ENCODE measurements at places on chromosomes 6 and 20.

- DNase-seq = no peak
Measured at GRCh38 chr20:32972181-32973076, 31.8 kb downstream of the SUN5 start.

DNA sequence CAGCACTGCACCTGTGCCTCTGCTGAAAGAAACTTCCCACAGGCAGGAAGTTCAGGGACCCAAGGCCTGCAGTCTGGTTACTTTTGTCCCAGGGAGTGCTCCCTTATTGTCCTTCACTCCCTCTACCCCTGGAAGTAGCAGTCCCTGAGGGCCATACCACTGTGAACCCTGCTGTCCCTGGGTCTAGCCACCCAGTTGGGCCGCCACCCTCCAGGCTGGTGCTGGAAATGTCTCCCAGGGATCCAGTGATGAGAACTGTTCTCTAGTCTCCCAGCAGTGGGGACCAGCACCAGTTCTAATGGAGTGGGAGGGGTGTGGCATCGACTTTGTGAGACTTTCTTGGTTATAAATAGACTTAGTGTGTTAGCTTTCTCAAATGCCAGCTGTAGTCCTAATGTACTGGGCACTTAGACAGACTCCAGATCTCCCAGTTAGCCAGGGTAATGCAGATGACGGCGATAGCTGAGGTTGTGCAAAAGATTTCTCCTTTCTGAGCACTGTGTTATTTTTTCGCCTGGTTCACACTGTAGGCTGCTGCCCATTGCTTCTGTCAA lies 462.5 kb downstream of the CDH26 start:
- DNase-seq = no peak

DNA sequence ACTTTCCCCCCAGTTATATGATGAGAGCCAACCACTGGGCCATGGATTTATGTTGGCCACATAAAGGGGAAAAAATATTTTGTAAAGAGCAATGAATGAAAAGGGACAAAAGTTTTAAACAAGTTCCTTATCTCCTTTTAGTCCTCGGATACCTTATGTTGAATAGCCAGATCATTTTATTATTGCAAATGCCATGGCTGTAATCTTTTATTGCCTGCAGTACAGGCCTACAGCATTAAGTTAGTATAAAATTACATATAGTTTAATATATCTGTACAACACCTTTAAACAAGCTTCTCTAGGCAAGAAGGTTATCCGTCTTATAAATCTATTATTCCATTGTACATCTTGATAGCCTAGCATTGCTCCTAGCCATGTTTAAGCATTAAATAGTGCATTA lies 93.9 kb upstream of the SLC35B3 start:
- no peak for DNase-seq

DNA sequence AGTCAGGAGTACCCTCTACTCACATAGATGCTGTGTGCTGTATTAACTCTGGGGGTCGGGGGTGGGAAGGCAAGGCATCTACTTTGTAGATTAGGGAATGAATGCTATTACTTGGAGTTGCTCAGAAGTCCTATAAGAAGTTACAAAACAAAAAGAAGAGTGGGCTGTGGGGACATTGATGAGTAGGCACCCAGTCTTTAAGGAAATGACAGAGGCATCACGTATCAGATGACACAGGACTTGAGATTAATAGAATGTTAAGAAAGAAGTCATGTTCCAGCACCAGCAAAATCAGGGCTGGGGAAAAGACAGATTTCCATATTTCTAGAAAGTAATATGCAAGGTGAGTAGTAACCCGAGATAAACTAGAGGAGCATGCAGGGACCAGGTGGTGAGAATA lies 19.0 kb upstream of the STXBP5 start:
- DNase-seq = no peak

DNA sequence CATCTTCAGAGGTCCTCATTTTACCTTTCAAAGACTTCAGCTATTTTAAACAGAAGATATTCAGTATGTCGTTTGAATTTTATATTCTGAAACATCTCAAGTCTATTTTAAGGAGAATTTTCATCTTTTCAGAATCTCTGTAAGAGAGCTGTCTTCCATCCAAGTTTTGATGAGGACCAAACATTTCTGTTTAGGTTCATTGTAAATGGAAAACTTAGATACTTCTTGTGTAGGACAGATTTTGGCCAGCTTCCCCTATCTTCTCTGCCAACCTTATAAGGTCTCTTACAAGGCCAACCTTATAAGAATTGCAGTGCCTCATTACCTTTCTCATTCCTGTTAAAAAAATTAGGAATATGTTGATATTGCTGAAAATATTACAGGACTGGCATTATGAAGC lies 88.1 kb downstream of the AKAP7 start:
- DNase-seq = no peak

DNA sequence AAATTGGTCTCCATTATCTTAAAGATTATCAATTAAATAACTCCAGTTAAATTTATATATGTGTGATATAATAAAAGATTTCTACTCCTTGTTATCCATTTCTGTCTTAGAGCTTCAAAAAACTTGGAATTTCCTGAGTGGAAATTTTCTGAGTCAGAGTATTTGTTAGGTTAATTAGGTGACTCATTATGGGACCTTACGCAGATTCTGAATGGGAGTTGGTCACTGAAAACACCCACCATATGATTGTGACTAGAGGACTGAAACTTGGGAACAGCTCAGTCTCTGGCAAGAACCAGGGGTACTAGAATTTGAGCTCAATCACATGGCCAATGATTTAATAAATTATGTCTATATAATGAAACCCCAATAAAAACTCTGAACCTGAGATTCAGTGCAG lies 125.4 kb upstream of the HMGCLL1 start:
- no peak for DNase-seq

DNA sequence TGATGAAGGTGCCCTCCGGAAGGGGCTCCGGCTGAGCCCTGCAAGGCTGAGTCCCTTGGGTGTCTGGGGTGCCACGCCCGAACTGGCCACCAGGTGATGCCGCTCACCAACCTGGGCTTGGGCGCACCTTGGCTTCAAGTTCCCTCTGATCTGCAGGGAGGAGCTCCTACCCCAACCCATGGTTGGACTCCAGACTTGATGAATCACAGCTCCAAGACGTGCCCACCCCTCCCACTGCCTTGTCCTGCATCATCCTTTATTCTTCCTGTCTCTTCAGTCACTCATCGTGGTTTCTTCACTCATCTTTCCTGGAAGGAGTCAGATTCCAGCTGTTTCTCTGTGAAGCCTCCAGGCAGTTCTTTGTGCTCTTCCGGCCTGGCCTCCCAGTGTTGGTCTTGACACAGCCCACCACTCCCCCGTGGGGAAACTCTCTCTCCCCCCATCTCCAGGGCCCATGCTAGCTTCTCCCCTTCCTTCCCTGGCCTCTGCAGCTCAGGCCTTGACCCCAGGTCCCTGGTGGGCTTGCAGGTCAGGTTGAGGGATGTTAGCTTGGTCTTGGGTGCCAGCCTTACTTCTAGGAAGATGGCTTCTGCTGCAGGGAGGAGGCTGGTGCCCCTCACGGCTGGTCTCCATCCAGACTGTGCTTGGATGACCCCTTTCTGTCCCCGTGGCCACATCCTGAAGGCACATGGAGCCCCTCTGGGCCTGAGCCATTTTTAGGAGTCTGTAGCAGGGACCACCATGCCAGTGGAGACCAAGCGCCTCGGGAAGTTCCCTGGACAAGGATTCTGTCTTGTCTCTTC lies 2.6 kb upstream of the ZBP1 start:
- no peak for DNase-seq

- no peak for DNase-seq
Measured at GRCh38 chr6:149065658-149066556, 251.6 kb upstream of the TAB2 start.

DNA sequence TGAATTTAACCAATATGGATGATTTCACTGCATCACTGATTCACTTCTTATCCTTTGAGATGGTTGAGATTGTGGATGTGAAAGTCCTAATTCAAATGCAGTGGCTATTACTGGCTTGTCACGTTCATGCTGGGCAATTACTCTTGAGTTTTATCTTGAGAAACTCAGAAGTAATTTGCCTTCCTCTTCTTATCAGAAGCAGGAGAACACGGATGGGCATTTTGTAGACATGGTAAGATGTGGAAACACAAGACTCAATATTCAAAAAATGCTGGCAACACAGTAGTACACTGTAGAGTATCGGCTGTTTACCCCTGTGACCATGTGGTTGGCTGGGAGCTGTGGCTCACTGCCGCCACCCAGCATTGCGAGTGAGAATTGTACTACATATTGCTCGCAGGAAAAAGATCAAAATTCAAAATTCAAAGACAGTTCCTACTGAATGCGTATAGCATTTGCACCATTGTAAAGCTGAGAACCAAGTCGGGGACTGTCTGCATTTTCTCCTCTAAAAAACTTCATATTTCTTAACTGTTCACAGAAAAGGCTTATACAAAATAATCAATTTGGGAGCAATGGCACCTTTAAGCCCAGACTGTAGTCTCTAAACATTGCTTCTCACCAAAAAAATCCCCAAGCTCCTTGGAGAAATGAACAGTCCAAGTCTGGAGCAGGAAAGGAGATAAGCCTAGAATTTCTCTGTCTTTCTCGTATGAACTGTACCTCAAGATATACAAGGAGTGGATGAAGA lies 61.9 kb upstream of the ELOVL5 start:
- DNase-seq = no peak

DNA sequence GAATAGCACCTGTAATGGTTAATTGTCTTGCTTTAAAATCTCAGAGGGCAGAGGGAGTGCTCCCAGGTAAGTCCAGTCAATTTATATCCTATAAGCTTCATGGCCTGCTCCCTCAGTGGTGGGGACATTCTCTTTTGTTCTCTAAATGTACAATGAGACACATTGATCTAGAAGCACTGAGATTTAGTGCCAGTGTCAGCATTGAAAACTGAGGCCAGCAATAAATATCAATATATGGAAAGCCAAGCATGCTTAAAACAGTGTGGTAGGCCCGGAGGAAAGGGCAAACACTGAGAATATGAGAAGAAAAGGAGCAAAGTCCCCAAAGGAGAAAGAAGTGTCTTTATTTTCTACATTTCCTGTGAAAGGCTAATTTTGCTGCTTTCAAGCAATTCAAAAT lies 68.4 kb upstream of the CCN2 start:
- DNase-seq = no peak

- DNase-seq = no peak
Measured at GRCh38 chr6:129901910-129902309, 40.8 kb upstream of the TMEM244 start.

GRCh38 chr6:48476257-48476656 lies 365.3 kb upstream of the PTCHD4 start:
- peak; percentile 4 for DNase-seq

DNA sequence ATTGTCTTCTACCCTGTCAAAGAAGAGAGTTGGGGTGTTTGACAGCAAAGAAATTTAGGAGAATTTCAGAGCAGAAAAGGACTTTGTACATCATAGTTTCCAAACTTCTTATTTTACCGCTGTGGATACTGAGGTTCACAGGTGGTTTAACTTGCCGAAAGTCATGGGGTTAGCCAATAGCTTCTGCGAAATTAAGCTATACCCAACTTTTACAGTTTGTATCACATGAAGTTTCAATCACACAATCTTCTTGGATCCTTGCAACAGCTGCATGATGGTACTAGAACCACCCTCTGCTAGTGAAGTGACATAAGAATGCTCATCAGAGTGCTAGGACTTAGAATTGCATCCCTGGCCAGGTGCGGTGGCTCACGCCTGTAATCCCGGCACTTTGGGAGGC lies 345.5 kb downstream of the CD83 start:
- no peak for DNase-seq

GRCh38 chr20:25061103-25061799 lies 3.3 kb upstream of the ACSS1 start:
- DNase-seq = no peak
